ENCODE measurements at places on chromosomes 3 and 15.

- DNase-seq: no peak
Measured at GRCh38 chr3:17014709-17015108, 130.0 kb downstream of the PLCL2 start.

GRCh38 chr3:149507491-149508324 is 33.2 kb downstream of the TM4SF4 start:
- no peak for DNase-seq

GRCh38 chr15:97078591-97078990 is 748.1 kb downstream of the NR2F2 start:
- no peak for DNase-seq

GRCh38 chr3:190617185-190617584 is 103.3 kb downstream of the IL1RAP start:
- DNase-seq: no peak

GRCh38 chr3:98262046-98262445 is 2.0 kb upstream of the OR5H6 start:
- no peak for DNase-seq

GRCh38 chr15:47258521-47258920 is 458.8 kb upstream of the SEMA6D start:
- no peak for DNase-seq

DNA sequence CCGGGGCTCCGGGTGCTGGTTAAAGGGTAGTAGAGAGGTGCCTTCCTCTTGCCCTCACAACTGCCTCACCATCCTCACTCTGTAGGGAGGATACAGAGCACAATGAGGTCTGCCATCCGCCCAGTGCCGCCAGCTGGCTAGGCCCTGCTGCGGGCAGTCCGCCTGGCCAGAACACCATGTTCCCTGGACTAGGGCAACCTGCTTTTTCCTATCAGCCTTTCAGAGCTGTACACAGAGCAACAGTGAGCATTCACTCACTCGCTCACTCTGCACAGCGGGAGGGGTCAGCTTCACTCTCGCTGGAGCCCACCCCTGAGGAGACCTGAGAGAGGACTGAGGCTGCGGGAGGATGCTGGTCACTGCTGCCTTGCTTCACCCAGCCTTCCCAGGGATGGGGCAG is 218.7 kb upstream of the CHRNA7 start:
- no peak for DNase-seq

GRCh38 chr15:53110999-53111398 is 320.9 kb upstream of the ONECUT1 start:
- no peak for DNase-seq

All from endothelial cell (in vitro differentiated cells).